HAP-1 (cell line): ENCODE measurements at places on chromosomes 1 and 21.

- no peak for DNase-seq
Observed at GRCh38 chr21:40587736-40588346, 259.1 kb downstream of the DSCAM start.

GRCh38 chr1:226887006-226887405, 16.6 kb downstream of the PSEN2 start:
- DNase-seq: no peak

- no peak for DNase-seq
Observed at GRCh38 chr1:6805004-6805416, 19.8 kb downstream of the CAMTA1 start.

DNA sequence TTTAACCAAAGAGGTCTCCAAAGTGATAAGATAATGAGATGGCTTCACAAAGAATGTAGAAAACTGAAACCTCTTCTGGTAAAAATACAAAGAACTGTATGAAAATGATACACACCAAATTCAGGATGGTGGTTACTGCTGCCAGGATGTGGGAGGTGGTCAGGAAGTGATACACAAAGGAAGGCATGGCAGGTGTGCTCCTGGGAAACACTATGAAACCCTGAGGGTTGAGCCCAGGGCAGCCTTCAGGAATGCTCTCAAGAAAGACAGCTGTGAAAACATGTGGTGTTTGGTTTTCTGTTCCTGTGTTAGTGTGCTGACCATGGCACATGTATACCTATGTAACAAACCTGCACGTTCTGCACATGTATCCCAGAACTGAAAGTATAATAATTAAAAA, 109.3 kb downstream of the NTNG1 start:
- DNase-seq: no peak

- no peak for DNase-seq
Observed at GRCh38 chr21:45326169-45326851, 38.6 kb upstream of the POFUT2 start.

DNA sequence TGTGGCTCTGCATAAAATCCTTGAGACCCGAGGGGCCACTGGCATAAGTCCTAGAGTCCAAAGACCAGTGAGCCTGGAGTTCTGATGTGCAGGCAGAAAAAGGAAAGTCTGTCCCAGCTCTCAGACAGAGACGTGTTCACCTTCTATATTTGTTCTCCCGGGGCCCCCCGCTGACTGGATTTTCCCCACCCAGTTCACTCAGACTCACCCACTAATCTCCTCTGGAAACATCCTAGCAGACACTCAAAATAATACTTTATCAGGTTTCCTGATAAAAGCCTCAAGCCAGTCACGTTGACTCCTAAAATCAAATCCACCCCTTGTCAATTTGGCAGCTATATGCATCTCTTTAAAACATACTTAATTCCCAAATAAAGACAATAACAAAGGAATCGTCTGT, 1084.2 kb upstream of the NCAM2 start:
- no peak for DNase-seq
